Cortex of kidney (tissue), 1 donor: ENCODE measurements at places on chromosomes 6 and 20.

DNA sequence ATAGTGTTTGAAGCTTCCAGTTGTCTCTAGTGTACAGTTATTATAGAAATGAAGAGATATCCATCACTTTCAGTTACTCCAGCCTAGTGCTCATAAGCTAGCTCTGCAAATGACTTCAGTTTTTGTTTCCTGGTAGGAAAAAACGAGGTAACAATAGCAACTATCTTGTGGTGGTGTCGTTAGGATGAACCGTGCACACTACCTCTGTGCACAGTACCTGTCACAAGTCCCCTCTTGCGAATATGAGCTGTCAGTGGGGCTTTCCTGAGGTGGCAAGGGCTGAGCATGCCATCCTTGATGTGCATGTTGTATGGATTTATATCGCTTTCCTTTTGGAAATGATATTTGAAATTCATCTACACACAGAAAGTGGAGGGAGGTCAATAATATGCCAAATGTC, 151.8 kb downstream of the ARID1B start:
- no peak for DNase-seq

- no peak for DNase-seq
Observed at GRCh38 chr6:93323630-93324029, 95.7 kb downstream of the EPHA7 start.

DNA sequence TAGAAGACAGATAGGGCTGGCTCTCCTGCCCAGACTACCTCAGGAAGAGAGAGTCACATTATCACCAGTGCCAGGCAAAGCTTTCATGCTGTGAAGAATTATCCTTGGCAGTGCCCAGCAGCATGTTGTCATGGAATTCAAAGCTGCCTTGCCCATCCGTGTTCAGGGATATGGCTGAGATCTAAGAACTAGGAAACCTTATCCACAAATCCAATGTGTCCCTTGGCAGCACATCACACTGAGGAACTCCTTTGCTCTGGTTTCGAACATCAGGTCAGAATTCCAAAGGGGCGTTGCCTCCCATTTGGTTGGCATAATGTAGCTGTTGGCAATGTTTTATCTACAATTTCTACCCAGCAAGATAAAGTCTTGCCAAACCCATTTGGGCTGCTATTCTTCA, 52.7 kb downstream of the ADGRF1 start:
- DNase-seq, result no peak

DNA sequence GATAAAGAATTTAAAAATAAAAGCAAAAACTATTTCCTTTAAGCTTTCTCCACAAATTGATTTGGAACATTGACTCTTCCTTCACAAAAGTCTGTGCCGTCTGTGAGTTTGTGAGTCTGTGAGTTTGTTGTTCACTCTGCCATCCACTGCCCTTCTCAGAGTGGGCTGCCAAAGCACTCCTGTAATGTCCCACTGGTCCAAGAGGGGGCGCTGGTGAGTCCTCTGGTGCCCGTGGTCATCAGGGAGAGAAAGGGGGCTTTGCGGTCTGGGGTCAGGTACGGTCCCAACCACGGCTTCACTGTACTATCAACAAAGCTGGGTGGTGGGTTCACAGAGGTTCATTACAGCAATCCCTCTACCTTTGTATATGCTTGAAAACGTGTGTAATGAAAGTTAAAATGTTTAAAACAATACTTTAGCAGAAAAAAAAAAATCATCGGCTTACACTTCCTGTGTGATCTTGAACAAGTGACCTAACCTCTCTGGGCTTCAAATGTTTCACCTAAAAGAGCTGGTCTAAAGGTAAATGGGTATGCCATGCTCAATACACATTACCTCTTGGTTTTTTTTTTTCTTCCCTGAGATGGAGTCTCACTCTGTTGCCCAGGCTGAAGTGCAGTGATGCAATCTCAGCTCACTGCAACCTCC, 5.6 kb upstream of the ANKRD60 start:
- DNase-seq, result no peak

GRCh38 chr6:162620073-162620472, 107.5 kb downstream of the PRKN start:
- no peak for DNase-seq

DNA sequence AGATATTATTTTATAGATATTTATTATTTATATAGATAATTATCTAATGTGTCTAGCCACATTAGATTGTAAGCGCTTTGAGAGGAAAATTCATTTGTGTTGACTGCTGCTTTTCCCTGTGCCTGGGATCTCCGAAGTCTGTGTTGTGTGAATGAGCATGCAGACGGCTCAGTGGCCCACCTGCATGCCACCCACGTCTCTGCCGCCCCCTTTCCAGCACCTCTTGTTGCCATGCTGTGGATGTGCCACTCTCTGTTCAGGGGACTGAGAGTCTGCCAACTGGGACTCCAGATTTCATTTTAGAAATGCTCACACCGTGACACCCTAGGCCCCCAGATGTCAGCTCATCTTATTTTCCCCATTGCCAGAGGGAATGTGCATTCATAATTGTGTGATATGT, 139.7 kb downstream of the JARID2 start:
- DNase-seq, result no peak

DNA sequence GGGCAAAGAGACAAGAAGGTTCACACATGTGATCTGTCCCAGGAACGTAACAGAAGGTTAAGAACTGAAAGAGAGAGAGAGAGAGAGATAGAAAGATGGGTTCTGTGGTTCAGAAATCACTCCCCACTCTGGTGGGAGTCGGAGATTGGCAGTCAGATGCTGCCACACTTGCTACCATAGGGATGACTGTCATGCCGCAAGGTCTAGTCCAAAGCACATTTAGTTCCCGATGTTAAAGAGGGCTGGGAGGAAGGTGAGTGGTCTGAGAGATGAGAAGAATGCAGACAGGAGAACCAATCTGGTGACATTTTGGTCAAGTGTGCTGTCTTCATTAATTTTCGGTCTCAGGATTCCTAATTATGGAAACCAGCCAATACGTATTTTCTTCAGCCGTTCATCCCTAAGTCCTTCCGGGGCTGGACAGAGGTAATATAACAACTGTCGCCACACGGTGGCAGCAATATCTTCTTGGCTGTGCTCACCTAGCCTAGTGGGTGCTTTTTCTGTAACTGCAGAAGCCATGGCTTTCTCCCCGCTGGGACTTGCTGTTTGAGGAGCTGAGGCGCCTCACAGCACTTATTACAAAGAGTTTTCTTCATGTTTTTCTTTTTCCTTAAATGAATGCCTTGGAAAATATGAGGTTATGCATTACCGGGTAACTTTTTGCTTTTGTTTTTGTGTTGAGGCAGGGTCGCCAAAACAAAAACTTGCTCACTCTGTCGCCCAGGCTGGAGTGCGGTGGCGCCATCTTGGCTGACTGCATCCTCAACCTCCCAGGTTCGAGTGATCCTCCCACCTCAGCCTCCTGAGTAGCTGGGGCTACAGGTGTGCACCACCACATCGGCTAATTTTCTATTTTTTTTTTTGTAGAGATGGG, 46.0 kb downstream of the SLC35D3 start:
- DNase-seq, result no peak

GRCh38 chr6:146635165-146635564, 36.4 kb downstream of the ADGB start:
- DNase-seq, result no peak

GRCh38 chr6:16711546-16712254, 49.6 kb downstream of the ATXN1 start:
- no peak for DNase-seq

DNA sequence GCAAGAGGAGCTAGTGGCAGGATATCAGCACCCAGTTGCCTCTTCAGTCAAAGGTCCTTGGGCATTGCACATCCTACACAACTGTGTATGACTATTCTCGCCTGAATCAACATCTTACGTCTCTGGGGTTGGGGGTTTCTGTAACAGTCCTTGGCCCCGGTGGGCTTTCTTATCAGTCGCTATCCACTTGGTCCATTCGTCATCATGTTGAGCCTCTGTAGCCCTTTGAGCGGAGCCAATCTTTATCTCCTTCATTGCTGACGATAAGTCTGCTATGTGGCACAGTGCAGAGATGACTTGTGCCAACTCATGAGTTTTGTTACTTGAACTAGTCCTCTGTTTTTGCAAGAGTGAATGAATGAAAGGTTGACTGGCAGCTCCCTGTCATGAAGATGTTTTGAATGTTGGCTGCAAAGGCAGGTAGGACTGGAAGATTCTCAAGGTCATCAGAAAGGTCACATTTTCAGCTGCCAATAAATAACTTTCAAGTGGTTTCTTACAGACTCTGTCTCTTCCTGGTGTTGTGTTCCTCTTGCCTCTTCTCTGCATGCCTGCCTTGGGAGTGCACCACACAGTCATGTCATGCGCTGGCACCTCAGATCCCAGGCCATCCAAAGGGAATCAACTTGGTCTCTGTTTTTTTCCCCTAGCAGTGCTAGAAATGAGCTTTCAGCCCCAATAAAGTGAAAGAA, 238.9 kb downstream of the SLC24A3 start:
- no peak for DNase-seq

GRCh38 chr6:168319279-168320111, at the start of gene DACT2:
DACT2 (minus strand) TSS chr6:168319777; CDS start chr6:168319633, 144 bp downstream.
- DNase-seq, result no peak

GRCh38 chr6:163782436-163783003, 368.0 kb downstream of the QKI start:
- no peak for DNase-seq

DNA sequence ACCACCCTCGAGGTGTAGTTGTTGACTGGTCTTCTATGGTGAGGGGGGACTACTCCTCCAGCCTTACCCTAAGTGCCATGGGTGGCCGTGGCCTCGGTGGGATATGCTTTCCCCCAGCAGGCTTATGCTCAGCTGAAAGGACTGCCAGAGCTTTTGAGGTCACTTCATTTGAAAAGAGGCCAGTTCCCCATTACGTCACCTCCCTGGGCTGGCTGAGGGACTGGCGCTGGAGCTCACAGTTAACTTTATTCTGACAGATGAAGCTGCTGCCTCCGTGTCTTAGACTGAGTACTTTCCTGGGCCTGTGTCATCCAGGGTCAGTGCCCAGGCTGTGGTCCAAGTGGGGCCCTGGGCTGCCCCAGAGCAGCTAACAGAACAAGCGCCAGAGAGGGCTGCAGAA, 42.8 kb upstream of the PCMTD2 start:
- no peak for DNase-seq

DNA sequence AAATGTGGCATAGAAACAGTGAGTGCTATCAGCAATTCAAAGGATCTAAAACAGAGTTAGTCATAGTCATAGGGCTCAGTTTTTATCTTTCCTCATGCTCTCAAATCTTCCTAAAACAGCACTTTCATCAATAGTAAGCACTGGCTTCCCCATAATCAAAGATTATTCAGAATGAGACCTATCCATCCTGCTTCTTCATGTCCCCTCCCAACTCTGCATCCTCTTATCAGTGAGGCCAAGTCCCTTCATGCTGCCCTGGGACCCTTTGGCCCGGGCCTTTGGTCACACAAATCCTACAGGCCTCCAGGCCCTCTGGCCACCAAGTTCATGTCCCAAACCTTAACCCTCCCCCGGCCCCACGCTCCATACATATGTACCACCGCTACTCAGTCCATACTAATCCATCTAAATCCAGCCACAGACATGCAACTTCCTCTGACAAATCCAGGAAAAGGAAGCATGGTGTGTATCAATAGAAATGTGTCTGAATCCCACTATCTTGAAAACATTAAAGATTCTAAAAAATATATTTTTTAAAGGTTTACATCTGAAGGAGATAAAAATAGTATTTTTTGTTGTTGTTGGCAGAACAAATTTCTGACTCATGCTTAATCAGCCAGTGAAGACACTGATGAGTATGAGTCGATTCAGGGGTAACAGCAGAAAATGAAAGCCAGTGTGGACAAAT, 143.5 kb downstream of the PDE7B start:
- DNase-seq, result no peak

DNA sequence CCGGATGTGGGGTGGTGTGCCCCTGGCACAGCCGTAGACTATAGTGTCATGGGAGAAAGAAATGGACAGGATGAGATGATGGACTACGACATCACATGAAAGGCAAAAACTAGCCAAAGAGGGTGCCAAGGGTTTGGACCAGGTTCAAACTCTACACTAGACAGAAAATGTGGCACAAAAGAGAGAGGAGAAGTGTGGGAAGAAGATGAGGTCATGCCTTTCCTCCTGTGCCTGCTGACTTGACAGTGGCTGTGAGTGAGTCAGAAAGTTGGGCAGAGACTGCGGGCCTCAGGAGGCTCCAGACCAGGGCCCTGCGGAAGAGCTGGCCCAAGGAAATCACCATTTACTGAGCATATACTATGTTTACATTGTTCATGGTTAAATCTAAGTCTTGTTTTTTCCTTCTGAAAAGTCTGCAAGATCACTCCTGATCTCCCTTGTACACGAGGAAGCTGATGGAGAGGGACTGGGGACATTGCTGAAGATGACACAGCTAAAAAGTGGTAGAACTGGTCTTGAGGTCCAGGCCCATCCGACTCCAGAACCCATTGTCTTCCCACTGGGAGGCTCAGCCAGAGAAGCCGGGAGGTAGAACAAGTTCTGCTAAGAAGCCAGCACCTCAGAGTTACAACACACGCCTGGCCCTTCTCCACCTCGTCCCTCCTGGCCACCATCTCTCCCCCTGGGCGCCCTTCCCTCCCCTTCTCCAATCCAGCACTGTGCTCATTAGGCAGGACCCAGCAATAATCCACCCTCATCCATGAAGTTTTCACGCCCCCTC, 35.6 kb downstream of the CNKSR3 start:
- DNase-seq, result no peak

DNA sequence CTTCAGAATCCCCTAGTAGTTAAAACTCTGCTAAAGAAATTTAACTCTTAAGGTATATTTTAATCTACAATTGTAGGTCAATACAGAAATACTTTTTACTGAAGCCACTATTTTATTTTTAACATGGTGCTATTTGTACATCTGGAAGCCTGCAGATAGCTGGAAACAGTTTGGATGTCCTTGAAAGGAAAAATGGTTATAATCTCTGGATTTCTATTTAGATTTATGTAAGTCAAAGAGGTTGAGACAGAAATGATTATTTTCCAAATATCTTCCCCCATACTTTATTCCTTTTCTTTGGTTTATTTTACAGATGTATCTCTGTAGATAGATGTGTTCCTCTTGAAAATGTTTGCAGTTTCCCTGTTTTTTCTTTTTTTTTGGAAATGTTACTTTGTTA, 1002.2 kb downstream of the KIF16B start:
- no peak for DNase-seq

- DNase-seq, result no peak
Observed at GRCh38 chr6:157017022-157017421, 239.8 kb downstream of the ARID1B start.

GRCh38 chr6:150448221-150448620, 79.4 kb downstream of the IYD start:
- no peak for DNase-seq

DNA sequence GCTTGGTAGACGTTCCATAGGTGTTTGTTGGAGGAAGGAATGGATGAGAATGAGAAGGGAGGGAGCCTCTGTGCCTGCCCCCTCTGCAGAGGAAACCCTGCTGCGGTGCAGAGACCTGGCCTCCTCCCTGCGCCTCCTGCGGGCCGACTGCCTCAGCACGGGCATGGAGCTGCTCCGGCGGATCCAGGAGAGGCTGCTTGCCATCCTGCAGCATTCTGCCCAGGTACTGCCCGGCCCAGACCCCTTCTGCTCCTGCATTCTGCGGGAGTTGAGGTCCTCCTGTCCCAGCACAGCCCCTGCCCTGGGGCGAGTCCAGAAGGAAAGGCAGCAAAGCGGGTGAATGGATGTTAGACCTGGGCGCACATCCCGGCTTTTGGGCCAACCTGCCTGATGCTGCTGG, 6.1 kb downstream of the DNPH1 start:
- no peak for DNase-seq

- DNase-seq, result no peak
Observed at GRCh38 chr6:151630387-151630786, 136.6 kb downstream of the CCDC170 start.
